ENCODE measurements at places on chromosomes 5 and 9.

DNA sequence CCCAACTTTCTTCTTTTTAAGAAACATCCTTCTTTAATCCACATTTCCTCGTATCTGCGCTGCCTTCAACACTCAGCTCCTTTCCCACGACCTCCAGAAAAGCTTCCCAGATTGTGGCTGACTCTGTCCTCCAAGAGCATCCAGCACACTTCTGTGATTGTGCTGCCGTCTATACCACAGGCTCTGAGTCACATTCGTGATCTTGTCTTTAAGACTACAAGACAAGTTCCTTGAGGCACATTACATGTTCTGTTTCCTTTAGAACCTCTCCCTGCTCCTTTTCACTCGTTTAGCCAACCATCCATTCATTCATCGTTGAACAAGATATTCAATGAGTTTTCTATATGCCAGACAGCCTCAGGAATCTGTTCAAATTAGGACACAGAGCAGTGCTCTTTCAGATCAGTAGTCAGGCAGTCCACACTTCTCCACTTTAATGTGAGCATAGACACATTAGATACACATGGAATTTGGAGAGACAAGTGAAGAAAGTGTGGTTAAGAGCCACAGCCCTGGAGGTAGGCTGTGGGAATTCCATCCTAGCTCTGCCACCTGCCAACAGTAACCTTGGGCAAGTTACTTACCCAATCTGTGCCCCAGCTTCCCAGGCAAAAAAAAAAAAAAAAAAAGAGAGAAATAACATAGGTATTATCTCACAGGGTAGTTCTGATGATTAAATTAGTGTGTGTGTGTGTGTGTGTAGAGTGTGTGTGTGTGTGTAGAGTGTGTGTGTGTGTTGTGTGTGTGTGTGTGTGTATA, 18.9 kb downstream of the WHRN start:
- DNase-seq: no peak

GRCh38 chr5:176693477-176693851, 46.2 kb downstream of the TSPAN17 start:
- DNase-seq: no peak

GRCh38 chr9:15693701-15694100, 140.9 kb downstream of the CCDC171 start:
- DNase-seq: no peak

GRCh38 chr9:92035146-92035545, 80.1 kb downstream of the SPTLC1 start:
- no peak for DNase-seq

DNA sequence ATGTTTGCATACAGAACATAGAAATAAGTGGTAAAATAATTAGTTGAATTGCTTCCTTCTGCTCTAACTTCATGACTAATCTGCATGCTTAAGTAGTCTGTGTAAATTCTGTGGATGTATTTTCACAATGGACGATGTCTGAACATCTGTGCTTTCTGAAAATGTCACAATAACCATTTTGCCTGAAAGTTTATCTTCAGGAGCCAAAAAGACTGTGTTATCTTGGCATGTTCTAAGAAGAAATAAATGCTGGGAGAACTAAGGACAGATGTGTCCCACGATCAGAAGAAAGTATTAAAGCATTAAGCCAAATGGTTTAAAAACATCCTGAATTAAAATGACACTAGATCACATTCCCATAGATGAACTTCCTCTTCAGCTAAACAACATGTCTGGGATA, 397.6 kb downstream of the SPOCK1 start:
- no peak for DNase-seq

DNA sequence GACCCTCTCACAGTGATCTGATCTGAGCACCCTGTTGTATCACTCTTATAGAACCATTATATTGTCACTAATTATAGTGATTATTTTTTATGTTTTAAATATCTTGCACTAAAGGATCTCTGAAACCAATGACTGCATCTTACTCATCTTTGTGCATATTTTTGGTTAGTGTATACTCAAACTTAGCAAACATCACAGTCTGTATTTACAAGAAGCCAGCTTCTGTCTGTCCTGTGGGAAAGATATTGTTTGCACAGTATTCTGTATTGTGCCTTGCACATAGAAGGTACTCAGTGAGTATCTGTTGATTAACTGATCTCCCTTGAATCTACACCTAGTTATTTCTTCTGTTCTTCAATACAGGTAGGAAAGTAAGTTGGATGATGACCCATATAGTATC, 131.5 kb downstream of the PAM start:
- DNase-seq: no peak

DNA sequence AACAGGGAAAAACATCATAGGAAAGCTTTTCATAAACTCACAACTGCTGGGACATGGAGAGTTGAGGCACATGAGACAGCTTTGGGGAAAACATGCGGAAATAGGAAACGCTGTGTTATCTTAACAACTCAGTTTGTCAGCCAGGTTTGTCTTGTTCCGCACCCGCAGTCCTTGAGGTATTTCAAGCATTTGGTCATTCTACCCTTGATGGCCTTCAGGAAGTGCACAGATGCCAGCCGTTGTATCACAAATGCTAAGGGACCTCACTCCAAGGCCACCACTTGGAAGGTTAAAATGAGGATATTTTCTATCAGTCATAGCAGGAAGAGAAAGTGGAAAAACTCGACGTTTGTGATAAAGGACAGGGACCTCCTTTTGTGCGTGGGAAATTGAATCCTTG, 83.8 kb downstream of the TRIO start:
- DNase-seq: no peak

DNA sequence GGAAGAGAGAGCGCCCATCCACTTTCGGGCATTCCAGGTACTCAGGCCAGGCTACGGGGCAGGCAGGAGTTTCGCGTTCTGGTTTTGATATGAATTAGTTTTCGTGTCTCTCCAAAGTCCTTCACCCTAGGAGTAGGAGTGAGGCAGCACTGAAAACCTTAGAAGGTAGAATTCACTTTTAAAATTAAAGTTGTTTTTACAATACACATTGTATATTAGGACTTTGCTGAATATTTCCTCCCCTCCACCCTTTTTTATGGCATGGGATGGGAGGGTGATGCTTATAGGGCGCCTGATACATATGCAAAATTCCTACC, 747 bp downstream of the ITGA1 start:
- DNase-seq: no peak

DNA sequence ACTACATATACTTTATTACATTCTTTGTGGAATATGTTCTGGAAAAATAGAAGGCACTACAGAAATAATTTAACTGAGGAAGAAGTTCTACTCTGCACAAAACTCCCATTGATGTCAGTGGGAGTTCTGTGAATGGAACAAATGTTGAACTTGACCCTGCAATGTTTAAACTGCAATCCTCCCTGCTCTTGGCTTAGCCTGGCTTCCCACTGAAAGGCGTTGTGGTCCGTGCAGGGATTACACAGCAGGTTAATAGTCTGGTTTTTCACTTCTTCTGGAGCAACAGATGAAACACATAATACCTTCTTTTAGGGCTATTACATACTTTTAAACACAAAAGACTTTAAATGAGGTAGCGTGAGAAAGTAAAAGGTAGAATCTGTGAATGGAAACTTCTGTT, 12.9 kb upstream of the ERBIN start:
- DNase-seq: no peak

GRCh38 chr9:93255994-93256877, 72.3 kb downstream of the WNK2 start:
- DNase-seq: no peak

GRCh38 chr5:10468256-10468655, 26.6 kb downstream of the ROPN1L start:
- no peak for DNase-seq

GRCh38 chr9:122032346-122032745, 60.8 kb downstream of the TTLL11 start:
- DNase-seq: no peak

- no peak for DNase-seq
Observed at GRCh38 chr9:37978983-37979382, 75.1 kb upstream of the SLC25A51 start.

DNA sequence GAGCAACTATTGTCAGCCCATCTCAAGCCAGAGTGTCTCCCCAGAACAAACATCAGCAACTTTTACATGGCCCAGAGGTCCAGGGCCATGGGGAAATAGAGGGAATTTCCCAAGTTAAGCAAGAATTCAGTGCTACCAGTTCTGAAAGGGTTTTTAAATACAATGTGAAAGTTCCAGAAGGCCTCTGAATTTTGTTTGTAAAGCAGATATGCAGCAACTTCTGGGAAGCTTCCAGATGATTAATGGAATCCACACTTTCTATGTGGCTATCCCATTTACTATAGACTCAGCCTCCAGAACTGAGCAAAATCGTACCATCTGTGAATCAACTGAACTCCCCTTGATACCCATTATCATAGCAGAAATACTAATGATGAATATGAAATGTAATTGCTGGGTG, 93.8 kb downstream of the FEM1C start:
- DNase-seq: no peak

DNA sequence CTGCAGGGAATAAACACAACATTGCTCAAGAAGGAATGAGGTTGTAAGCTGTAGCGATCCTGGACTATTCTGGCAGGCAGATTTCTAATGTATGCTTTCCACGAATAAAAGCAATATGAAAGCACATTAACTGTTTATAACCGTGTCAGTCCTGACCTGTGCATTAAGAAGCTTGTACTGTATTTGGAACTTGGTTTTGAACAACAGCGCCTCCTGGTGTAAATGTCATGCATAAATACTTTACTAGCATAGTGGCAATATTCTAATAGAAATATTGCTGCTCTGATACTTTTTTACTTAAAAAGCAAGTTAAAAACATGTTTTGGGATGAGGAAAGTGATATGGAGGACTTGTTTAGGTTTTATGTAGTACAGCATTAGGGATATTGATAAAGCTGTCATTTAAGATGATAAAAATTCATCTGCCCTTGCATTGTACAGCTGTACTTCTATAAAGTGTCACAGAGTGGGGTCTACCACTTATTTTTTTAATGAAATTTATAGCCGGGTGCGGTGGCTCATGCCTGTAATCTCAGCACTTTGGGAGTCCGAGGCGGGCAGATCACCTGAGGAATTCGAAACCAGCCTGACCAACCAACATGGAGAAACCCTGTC, 70.7 kb upstream of the GNE start:
- DNase-seq: peak; percentile 30

GRCh38 chr9:113949571-113950078, 73.5 kb downstream of the ZNF618 start:
- DNase-seq: no peak

DNA sequence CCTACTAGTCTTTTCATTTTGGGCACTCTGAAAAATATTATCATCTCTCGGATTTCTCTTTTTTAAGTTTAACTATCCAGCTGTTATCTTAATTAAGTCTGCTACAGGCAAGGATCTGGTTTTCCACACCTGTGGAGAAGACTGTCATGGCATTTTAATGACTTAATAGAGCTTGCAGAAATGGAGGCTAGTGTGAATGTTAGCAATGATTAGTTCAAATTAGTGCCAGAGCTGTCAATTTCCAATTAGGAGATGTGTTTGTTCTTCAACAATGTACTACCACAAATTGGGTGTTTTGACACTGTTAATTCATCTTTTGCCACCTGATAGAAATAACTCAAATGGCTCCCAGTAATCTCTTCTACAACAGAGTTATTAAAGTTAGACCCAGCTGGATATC, 2023.0 kb upstream of the CDH9 start:
- DNase-seq: no peak

DNA sequence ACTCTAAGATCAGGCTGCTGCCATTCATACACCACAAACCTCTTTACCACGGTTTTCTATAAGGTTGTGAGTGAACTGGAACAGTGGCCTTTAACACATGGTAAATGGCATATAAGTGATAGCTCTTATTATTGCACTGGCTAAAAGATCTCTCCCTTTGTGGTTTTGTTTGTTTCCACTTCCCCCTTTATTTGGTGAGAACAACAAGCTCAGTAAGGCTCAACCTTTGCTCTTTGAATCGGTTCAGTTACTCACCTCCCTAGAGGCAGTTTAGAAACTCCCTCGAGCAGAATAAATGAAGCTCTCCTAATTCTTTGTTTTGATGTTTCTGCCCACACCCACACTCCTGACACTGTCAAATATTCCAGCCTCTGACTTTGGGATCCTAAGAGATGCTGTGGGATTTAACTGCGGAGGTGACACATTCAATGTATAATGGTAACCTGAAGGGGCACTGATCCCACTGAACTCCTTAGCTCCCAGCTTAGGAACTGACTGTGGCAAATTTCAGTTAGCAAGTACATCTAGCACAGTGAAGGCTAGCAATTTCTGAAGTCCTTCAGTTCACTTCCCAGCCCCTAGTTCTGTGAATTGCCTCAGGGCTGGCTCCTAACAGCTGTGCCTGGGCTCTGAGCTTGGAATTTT, 22.5 kb upstream of the RAD23B start:
- DNase-seq: no peak

DNA sequence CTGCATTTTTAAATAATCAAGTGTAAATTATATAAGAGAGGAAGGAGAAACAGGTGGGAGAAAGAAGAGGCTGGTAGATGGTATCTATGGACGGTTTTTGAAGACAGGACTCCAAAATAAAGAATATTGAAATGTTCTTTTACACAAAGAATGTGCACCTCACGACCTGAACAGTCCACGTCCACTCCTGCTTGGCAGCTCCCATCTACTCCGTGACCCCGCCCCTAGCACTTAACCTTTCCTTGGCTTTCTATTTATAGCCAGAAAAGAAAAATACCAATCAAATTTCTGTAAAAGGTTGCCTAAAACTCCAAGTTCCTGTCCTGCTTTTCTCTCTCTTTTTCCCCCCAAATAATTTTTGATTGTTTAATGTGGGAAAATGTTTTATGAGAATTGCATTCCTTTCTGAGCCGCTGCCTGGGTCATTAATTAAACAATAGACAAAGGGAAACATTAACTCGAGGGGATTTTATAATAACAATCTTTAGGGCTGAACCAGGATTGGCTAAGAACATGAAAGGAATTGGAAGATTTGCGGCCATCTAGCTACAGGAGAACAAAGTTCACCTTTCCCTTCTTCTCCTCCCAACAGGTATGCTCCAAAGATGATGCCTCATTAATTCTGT, 173.6 kb upstream of the MAP3K1 start:
- no peak for DNase-seq

- DNase-seq: no peak
Observed at GRCh38 chr9:129891569-129891968, 56.3 kb downstream of the USP20 start.

DNA sequence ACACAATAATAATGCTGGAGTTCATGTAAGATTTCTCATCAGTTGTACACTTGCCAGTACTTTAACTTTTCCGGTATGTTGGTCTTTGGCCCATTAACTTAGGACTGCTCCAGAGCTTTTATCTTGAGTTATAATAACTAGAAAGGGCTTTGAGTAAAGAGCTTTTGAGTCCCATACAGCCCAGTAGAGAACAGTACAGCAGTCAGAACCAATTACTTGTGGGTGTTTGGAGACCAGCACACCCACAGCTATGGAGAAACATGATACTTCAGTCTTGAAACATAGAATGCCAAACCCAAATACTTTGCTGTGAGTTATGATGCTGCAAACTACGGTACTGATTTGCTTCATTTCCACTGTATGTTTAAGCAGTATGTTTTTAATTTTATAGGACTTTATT, 374.3 kb downstream of the CCDC171 start:
- no peak for DNase-seq

GRCh38 chr5:149387982-149388381, 8.9 kb upstream of the IL17B start:
- DNase-seq: no peak

Data from T-cell (primary cell).